ENCODE measurements at places on chromosomes 3 and 15. TPM values are rescaled to one million over a fixed set of nuclear protein-coding genes. Genes with fewer than 3 reads are reported as not detected.

FAM107A gene
- total RNA-seq, result not detected

GRCh38 chr15:55630858-55631257 is 42.7 kb upstream of the PYGO1 start:
- no peaks in the 10 kb centered on the region for H3K4me1 ChIP-seq
- H3K4me3 ChIP-seq, result no peak overlapping the region
- no peaks in the 10 kb centered on the region for H3K36me3 ChIP-seq
- no peak overlapping the region for H3K27ac ChIP-seq
- no peak for DNase-seq
- no peaks in the 10 kb centered on the region for H3K27me3 ChIP-seq

DNA sequence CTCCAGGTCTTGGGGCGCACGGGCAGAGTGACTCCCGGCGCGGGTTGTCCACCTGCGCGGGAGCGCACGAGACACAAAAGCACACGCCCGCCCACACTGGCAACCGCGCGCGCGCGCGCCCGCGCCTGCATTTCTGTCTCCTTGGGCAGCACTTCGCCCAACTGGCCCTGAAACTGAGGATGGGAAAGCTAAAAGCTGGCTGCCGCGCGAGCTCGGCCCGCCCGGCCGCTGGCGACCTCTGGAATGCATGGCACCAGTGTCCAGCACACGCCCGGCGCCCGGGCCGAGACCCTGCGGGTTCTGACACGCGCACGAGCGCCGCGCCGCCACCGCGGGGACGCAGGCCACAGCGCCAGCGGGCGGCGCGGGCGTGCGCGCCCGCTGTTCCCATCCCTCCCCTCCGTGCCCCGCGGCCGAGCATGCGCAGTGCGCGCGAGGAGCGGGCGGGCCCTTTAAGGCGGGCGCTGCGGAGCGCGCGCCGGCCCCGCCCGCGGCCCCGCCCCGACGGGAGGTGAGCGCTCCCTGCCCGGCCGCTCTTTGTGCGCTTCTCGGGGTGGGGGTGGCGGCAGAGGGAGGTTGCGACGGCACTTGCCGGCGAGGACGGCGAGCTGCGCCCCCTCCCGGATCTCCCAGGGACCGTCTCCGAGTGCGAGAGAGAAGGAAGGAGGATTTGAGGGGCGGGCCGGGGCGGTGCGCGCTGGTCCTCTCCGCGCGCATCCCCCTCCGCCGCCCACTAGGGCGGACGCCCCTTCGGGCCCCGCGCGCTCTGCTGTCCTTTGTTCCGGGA is 1.0 kb upstream of the MEX3B start:
- H3K27me3 ChIP-seq, result no peaks in the 10 kb centered on the region
- H3K4me3 ChIP-seq, result peak overlapping the region; percentile 69
- peak overlapping the region; percentile 69 for H3K27ac ChIP-seq
- H3K36me3 ChIP-seq, result no peaks in the 10 kb centered on the region
- peak; percentile 87 for DNase-seq
- peaks cover 19% of the 10 kb centered on the region for H3K4me1 ChIP-seq

DNA sequence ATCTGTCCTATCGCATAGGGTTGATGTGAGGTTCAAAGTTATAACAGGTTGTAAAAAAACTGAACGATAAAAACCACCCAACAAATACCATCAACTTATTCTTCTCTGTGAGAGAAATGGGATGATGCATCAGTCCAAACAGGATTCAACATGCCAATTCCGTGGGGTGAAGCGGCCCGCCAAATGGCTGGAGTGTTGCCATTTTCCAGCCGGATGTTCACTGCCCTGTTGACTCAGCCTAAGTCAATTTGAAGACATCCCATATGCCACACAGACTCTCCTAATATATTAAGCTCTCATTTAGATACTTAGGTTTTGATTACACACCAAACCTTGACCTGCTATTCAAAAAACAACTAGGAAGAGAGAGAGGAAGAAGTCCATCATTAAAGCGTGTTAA is 311.1 kb downstream of the VPS13C start:
- H3K4me3 ChIP-seq, result no peak overlapping the region
- H3K4me1 ChIP-seq, result no peaks in the 10 kb centered on the region
- no peak overlapping the region for H3K27ac ChIP-seq
- no peaks in the 10 kb centered on the region for H3K27me3 ChIP-seq

GRCh38 chr3:184143327-184143726 is 8.2 kb downstream of the EIF2B5 start:
- H3K27me3 ChIP-seq, result no peaks in the 10 kb centered on the region
- no peak overlapping the region for H3K27ac ChIP-seq
- peaks cover 53% of the 10 kb centered on the region for H3K36me3 ChIP-seq
- DNase-seq, result no peak
- no peaks in the 10 kb centered on the region for H3K4me1 ChIP-seq
- H3K4me3 ChIP-seq, result no peak overlapping the region

Measured in CD4-positive, alpha-beta memory T cell (primary cell).